Motor neuron (in vitro differentiated cells): ENCODE measurements at places on chromosomes 2 and 18. TPM values are rescaled to one million over a fixed set of nuclear protein-coding genes. Genes with fewer than 3 reads are reported as not detected.

The CCDC141 gene
- total RNA-seq, result 0.38 and 0.41 TPM in 2 replicates

The CCDC74B gene
- total RNA-seq, result 3.2 and 3.5 TPM in 2 replicates

The ALK gene
- 0.30 and 0.91 TPM in 2 replicates for total RNA-seq

GRCh38 chr18:37179384-37179783 lies 350.5 kb downstream of the KIAA1328 start:
- no peak for ATAC-seq

DNA sequence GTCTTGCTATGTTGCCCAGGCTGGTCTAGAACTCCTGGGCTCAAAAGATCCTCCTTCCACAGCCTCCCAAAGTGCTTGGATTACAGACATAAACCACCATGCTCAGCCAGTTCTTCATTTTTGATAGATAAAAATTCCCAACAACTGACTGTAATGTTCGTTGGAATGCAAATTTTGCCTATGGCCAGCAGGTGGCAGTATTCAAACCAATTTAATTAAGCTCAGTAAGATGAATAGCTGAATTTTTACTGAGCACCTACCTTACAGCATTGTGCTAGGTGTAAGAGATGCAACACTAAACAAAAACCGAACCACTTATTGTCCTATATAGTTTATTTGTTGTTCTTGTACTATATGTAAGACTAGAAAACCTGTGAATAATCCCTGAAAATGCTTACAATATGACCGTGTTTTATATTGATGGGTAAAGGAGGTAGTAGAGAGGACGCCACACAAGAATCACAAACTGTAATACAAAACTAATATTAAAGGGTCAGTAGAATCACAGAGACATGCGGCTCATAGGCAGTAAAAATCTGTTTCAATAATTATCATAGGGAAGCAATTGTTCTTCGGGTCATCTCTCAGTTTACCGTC lies 8.2 kb upstream of the TMEM182 start:
- ATAC-seq, result no peak

GRCh38 chr2:10209406-10209935 lies 86.9 kb downstream of the RRM2 start:
- no peak for ATAC-seq

DNA sequence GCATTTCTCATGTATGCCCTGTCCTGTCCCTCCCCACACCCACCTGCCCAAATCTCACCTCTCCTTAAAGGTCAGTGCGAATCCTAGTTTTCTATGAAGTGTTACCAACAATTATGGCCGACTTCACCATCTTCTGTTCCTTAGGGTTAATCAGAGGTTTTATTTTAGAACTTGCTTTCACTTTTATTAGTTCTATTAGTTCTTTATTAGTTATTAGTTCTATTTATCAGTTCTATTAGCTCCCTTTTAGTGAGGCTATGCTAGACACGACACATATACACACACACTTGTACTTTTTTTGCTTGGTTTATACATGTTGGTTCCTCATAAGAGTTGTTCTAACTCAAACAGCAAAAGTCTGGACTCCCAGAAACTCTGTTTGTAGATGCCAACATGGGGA lies 176.8 kb upstream of the MSH6 start:
- ATAC-seq, result no peak
